ENCODE measurements at places on chromosomes 16 and 17. TPM values are rescaled to one million over a fixed set of nuclear protein-coding genes. Genes with fewer than 3 reads are reported as not detected.

- no peak for DNase-seq
- H3K27me3 ChIP-seq: peaks cover 4% of the 10 kb centered on the region
- H3K4me3 ChIP-seq: no peak overlapping the region
- peaks cover 8% of the 10 kb centered on the region for H3K36me3 ChIP-seq
- H3K4me1 ChIP-seq: no peaks in the 10 kb centered on the region
- no peak overlapping the region for H3K27ac ChIP-seq
Observed at GRCh38 chr16:796296-797119, 4.0 kb downstream of the GNG13 start.

GRCh38 chr17:78343543-78344201, 16.2 kb downstream of the SOCS3 start:
- no peaks in the 10 kb centered on the region for H3K27me3 ChIP-seq
- DNase-seq: peak; percentile 65
- H3K27ac ChIP-seq: peak overlapping the region; percentile 89
- peaks cover 83% of the 10 kb centered on the region for H3K4me1 ChIP-seq
- H3K4me3 ChIP-seq: peak overlapping the region; percentile 66

GRCh38 chr17:12591021-12591735, 74.5 kb upstream of the MYOCD start:
- no peaks in the 10 kb centered on the region for H3K36me3 ChIP-seq
- no peaks in the 10 kb centered on the region for H3K27me3 ChIP-seq
- no peaks in the 10 kb centered on the region for H3K4me1 ChIP-seq
- H3K27ac ChIP-seq: no peak overlapping the region

- no peak for DNase-seq
- H3K4me1 ChIP-seq: no peaks in the 10 kb centered on the region
- no peaks in the 10 kb centered on the region for H3K36me3 ChIP-seq
- H3K27ac ChIP-seq: no peak overlapping the region
- no peak overlapping the region for H3K4me3 ChIP-seq
Observed at GRCh38 chr16:49620158-49620868, 235.6 kb downstream of the ZNF423 start.

DNA sequence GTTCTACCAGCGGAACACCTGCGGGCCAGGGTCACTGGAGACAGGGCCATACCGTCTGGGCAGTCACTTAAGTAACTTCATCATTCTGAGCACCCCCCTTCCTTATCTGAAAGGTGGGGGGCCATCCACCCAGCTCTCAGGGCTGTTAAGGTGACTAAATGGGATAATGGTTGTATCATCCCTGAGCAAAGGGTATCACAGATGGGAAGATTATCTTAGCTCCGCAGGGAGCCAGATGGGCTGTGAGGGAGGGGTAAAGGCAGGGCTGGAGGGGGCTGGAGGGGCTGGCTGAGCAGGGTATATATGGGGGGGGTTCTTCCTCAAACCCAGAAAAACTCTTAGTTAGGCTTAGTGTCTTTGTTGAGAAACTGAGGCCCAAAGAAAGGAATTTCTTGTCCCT, 2.9 kb upstream of the CACNA1G start:
- H3K4me1 ChIP-seq: peaks cover 26% of the 10 kb centered on the region
- no peak overlapping the region for H3K4me3 ChIP-seq
- H3K36me3 ChIP-seq: peaks cover 12% of the 10 kb centered on the region
- no peak overlapping the region for H3K27ac ChIP-seq

DNA sequence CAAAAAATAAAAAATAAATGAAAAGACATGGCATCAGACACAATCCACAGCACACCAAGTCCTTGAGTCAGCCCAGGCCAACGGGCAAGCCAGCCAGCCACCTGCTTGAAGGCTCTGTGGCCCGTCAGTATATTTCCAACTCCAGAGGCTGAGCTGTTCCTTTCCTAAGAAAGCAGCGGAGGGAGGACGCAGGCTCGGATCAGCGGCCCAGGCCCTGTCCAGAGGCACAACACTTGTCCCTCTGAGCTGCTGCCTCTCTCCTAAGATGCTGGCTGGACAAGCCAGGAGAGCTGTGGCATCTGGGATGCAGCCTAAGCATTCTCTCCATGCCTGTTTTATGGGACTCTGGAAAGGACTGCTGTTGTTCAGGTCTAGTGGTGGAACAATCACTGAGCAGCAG, 14.8 kb upstream of the NLRC3 start:
- no peak for DNase-seq
- peaks cover 14% of the 10 kb centered on the region for H3K4me1 ChIP-seq
- peaks cover 22% of the 10 kb centered on the region for H3K36me3 ChIP-seq
- H3K27me3 ChIP-seq: no peaks in the 10 kb centered on the region
- no peak overlapping the region for H3K4me3 ChIP-seq
- no peak overlapping the region for H3K27ac ChIP-seq

- H3K27ac ChIP-seq: no peak overlapping the region
- no peaks in the 10 kb centered on the region for H3K36me3 ChIP-seq
- DNase-seq: no peak
- H3K27me3 ChIP-seq: no peaks in the 10 kb centered on the region
- H3K4me3 ChIP-seq: no peak overlapping the region
- peaks cover 4% of the 10 kb centered on the region for H3K4me1 ChIP-seq
Observed at GRCh38 chr16:46736695-46737094, 11.4 kb downstream of the MYLK3 start.

DNA sequence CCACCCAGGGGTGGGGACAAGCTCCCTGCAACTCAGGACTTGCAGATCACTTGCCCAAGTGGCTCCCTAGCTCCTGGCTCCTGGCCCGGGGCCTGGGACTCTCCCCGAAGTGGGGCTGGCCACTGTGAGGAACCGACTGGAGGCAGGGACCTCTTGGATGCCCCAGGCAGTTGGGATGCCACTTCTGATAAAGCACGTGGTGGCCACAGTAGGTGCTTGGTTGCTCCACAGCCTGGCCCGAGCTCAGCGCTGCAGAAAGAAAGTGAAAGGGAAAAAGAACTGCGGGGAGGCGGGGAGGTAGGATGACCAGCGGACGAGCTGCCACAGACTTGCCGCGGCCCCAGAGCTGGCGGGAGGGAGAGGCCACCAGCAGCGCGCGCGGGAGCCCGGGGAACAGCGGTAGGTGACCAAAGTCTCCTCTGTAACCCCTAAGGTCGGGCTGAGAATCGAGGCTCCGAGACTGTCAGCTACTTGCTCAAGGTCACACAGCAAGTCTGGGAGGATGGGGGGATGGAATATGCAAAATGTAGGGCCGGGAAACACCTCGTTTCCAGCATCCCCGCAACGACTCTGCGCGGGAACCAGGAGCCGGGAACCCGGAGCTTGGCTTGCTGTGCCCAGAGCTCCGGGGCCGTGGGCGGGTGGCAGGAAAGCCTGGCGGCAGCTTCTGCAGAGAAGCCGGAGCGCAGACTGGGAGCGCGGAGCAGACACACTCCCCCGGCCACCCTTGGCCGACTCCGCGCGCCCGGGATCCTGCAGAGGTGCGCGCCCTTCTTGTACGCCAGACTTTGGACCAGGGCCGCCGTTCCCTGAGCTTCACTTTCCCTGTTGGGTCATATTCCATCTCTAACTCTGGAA, 1.9 kb downstream of the CIITA start:
- peaks cover 71% of the 10 kb centered on the region for H3K4me1 ChIP-seq
- DNase-seq: peak; percentile 57
- peak overlapping the region; percentile 90 for H3K27ac ChIP-seq
- H3K27me3 ChIP-seq: no peaks in the 10 kb centered on the region
- peaks cover 64% of the 10 kb centered on the region for H3K36me3 ChIP-seq

- H3K4me1 ChIP-seq: peaks cover 17% of the 10 kb centered on the region
- H3K4me3 ChIP-seq: no peak overlapping the region
- H3K36me3 ChIP-seq: peaks cover 28% of the 10 kb centered on the region
- H3K27me3 ChIP-seq: no peaks in the 10 kb centered on the region
Observed at GRCh38 chr17:42848093-42848492, 2.9 kb upstream of the AOC3 start.

DNA sequence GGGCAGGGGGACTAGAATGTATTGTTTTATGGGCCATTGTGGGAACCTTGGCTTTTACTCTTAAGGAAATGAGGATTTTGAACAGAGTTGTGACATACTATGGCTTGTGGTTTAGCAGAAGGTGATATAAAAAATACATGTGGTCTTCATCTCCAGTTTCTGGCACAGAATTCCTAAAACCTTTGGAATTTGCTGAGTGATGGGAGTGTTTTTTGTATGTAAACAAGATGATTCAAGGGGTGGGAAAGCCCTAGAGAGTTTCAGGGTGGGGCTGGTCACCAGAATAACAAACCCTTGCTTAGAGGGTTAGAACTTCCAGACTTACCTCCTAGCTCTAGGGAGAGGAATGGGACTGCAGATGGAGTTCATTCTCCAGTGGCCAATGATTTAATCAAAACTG, 316.1 kb downstream of the PHKB start:
- H3K27ac ChIP-seq: no peak overlapping the region
- DNase-seq: no peak
- H3K36me3 ChIP-seq: no peaks in the 10 kb centered on the region
- peaks cover 5% of the 10 kb centered on the region for H3K27me3 ChIP-seq

GRCh38 chr17:50491505-50491904, 12.8 kb downstream of the RSAD1 start:
- H3K27me3 ChIP-seq: peaks cover under 1% of the 10 kb centered on the region
- H3K36me3 ChIP-seq: peaks cover 3% of the 10 kb centered on the region
- DNase-seq: no peak
- H3K27ac ChIP-seq: no peak overlapping the region
- no peaks in the 10 kb centered on the region for H3K4me1 ChIP-seq

DNA sequence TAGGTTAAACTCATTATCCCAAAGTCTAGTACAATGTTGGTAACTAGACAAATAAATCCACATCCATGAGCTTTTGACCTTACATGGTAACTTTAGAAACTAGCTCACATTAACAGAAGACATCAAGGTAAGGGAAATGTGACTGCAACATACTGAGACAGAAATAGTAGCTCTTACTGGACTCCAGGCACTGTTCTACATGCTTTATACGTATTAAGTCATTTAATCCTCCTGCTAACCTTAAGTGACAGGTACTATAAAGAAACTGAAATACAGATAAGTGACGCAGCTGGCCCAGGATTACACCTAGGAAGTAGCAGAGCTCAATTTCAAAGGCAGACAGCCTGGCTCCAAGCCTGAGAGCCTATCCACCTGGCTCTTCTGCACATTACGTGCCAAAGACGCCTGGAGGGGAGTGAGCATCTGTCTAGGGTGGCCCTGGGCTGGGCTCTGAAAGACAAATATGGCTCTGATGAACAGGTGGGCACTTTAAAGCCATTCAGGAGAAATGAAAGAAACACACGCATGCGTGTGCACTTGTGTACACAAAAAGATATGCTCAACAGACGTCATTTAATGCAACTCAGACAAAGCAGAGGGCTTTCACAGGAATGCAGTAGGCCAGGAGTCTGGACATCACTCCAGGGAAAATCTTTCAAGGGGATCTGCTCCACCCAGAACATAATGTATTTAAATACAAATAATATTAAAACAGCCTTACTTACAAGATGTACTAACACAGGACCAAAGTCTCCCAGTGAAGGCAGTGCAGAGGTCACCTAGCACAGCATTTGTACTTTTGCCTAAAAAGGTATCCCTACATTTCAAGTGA, 4.4 kb downstream of the ZC3H7A start:
- H3K27ac ChIP-seq: peak overlapping the region; percentile 31
- H3K4me1 ChIP-seq: peaks cover 63% of the 10 kb centered on the region
- H3K4me3 ChIP-seq: peak overlapping the region; percentile 11
- H3K27me3 ChIP-seq: no peaks in the 10 kb centered on the region
- no peak for DNase-seq

DNA sequence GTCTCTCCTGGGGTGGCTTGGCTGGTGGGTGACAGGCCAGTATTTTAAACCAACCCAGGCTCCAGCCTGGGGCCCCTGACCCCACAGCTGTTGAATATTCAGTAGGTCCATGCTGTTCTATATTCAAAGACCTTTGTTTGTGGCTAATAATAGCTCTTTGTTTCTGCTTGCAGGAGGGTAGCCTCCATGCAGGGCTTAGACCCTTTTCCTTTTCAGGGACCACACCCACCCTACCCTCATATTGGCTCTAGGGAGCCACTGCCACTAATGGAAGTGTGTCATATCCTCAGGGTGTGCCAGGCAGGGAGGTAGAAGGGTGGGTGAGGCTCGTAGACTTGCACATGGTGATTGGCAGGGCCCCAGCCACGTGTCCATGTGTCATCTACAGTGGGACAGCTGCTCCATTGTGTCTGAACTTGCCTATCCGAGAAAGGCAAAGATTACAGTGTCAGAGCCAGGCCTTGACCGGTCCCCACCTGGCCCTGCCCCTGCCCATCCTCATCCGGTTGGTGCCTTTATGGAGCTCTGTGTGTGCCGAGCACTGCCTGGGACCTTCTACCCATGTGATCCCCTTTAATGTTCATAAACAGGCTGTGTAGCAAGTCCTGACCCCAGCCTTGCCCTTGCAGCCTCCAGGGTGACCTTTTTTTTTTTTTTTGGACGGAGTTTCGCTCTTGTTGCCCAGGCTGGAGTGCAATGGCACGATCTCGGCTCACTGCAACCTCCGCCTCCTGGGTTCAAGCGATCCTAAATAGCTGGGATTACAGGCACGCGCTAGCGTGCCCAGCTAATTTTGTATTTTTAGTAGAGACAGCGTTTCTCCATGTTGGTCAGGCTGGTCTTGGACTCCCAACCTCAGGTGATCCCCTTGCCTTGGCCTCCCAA, 22.1 kb downstream of the TMC7 start:
- no peak overlapping the region for H3K27ac ChIP-seq
- peaks cover 3% of the 10 kb centered on the region for H3K27me3 ChIP-seq
- H3K4me1 ChIP-seq: no peaks in the 10 kb centered on the region
- no peak for DNase-seq
- no peak overlapping the region for H3K4me3 ChIP-seq

DNA sequence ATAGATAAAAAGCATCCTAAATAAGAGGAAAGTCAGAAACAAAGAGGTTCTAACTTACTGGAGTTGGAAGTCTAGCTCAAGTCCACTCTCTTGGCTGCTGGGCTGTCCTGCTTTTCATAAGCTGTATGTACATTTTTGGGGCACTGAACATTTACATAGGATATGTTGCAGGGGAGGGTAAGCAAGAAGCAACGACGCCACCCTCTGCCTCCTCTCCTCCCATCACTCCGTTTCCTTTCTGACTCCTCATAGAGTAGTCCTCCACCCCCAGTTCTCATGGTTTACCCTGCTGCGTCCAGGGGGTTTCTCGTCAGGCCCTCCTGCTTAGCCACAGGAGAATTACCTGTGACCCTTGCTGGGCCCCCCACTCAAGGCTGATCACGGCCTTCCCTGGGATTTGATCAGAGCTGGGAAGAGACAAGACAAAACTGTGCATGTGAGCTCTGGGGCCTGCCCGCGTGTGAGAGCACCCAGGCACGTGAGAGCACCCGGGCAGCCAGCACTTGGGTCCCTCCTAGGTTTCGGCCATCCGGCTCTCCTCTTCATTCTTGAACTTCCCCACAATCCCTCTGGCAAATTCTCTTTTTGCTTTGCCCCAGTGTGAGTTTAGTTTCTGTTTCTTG, 37.1 kb downstream of the TMEM11 start:
- H3K4me1 ChIP-seq: peaks cover 2% of the 10 kb centered on the region
- no peaks in the 10 kb centered on the region for H3K27me3 ChIP-seq
- no peak overlapping the region for H3K4me3 ChIP-seq
- no peak for DNase-seq

GRCh38 chr16:8782673-8783072, 14.8 kb downstream of the TMEM186 start:
- DNase-seq: no peak
- no peak overlapping the region for H3K27ac ChIP-seq
- no peaks in the 10 kb centered on the region for H3K27me3 ChIP-seq
- no peak overlapping the region for H3K4me3 ChIP-seq
- H3K4me1 ChIP-seq: no peaks in the 10 kb centered on the region

Gene CASKIN2
- 1.2 TPM for total RNA-seq

Gene RAI1
- total RNA-seq: 31.2 TPM

Gene SERPINF2
- 0.82 TPM for total RNA-seq

Gene CDT1
- 4.3 TPM for total RNA-seq

Gene SBK1
- 0.58 TPM for total RNA-seq

Gene NOTUM
- 0.22 TPM for total RNA-seq

Gene KRTAP2-1
- not detected for total RNA-seq

Gene OR1F1
- not detected for total RNA-seq

Gene CACNG4
- not detected for total RNA-seq

Gene TBC1D26
- total RNA-seq: not detected
